Activated naive CD8-positive, alpha-beta T cell treated with anti-CD3 and anti-CD28 coated beads for 36 hours (primary cell): ENCODE measurements at places on chromosomes 4 and X. TPM values are rescaled to one million over a fixed set of nuclear protein-coding genes. Genes with fewer than 3 reads are reported as not detected.
A peak's percentile ranks its signal among the peaks of the same experiment; 100 is the strongest.

The CT45A1 gene
- total RNA-seq: not detected

The DCHS2 gene
- not detected for total RNA-seq

The GLRB gene
- total RNA-seq: not detected

The SAT1 gene
- 70.5 TPM for total RNA-seq

The MAGEC3 gene
- not detected for total RNA-seq

The TSPAN7 gene
- 0.28 TPM for total RNA-seq

The UCP1 gene
- total RNA-seq: not detected

The IL1RAPL1 gene
- not detected for total RNA-seq

The CPXCR1 gene
- total RNA-seq: not detected

The CLCN5 gene
- total RNA-seq: 2.2 TPM

GRCh38 chr4:170089668-170090351, at the start of gene AADAT:
TSS of gene AADAT (minus strand) at chr4:170089956. CDS start at chr4:170089690, 266 bp downstream.
- peak; percentile 45 for DNase-seq
- H3K4me1 ChIP-seq: peaks cover 8% of the 10 kb centered on the region
- peaks cover 46% of the 10 kb centered on the region for H3K27me3 ChIP-seq
- H3K4me3 ChIP-seq: peak within 1 kb of the TSS; percentile 57

DNA sequence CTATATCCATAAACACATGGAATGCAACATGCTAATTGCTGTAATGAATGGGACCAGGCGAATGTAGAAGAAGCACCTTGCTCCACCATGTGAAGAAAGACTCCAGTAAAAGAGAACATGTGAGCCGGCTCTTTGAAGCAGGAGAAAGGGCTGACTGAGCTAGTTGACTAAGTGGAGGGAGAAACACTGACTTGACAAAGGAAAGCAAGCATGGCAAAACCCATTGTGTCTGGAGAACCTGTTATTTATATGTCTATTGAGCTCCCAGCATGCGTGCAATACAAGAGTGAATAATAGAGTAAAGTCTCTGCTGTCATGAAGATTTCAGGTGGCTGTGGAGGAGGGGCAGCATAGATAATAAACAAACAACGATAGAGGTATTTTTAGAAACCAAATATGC, 559.9 kb downstream of the RAB28 start:
- H3K27ac ChIP-seq: no peak overlapping the region
- H3K4me3 ChIP-seq: no peak overlapping the region

- H3K36me3 ChIP-seq: no peaks in the 10 kb centered on the region
- peaks cover 22% of the 10 kb centered on the region for H3K27me3 ChIP-seq
- peak; percentile 92 for DNase-seq
- peak overlapping the region; percentile 88 for H3K4me3 ChIP-seq
- H3K4me1 ChIP-seq: peaks cover 10% of the 10 kb centered on the region
Observed at GRCh38 chr4:139177869-139178619, 1.0 kb upstream of the ELF2 start.

GRCh38 chr4:182578402-182578801, 335.2 kb downstream of the TENM3 start:
- no peak overlapping the region for H3K27ac ChIP-seq
- no peak overlapping the region for H3K4me3 ChIP-seq

DNA sequence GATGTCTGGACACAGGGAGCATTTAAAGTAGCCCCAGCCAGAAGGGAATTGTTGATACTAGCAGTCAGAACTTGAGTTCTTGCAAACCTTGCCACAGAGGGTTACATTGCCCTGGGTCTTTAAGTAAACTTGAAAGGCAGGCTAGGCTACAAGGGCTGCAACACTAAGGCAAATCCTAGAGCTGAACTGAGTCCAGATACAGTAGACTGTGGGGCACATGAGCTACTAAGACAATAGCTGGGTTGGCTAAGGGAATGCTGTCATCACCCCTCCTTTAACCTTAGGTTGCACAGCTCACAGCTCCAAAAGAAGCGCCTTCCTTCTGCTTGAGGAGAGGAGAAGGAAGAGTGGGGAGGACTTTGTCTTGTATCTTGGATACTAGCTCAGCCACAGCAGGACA, 35.6 kb downstream of the SH3BGRL start:
- DNase-seq: no peak
- H3K36me3 ChIP-seq: peaks cover 38% of the 10 kb centered on the region
- H3K27me3 ChIP-seq: no peaks in the 10 kb centered on the region
- H3K4me3 ChIP-seq: no peak overlapping the region
- peaks cover 1% of the 10 kb centered on the region for H3K4me1 ChIP-seq

GRCh38 chr4:54999003-54999402, 126.4 kb downstream of the KDR start:
- H3K27ac ChIP-seq: no peak overlapping the region
- H3K27me3 ChIP-seq: peaks cover 11% of the 10 kb centered on the region
- no peaks in the 10 kb centered on the region for H3K36me3 ChIP-seq
- no peaks in the 10 kb centered on the region for H3K4me1 ChIP-seq
- DNase-seq: no peak

GRCh38 chrX:140274811-140275525, 229.9 kb downstream of the SOX3 start:
- H3K4me3 ChIP-seq: no peak overlapping the region
- H3K27me3 ChIP-seq: no peaks in the 10 kb centered on the region
- no peaks in the 10 kb centered on the region for H3K4me1 ChIP-seq
- H3K27ac ChIP-seq: no peak overlapping the region
- H3K36me3 ChIP-seq: no peaks in the 10 kb centered on the region

DNA sequence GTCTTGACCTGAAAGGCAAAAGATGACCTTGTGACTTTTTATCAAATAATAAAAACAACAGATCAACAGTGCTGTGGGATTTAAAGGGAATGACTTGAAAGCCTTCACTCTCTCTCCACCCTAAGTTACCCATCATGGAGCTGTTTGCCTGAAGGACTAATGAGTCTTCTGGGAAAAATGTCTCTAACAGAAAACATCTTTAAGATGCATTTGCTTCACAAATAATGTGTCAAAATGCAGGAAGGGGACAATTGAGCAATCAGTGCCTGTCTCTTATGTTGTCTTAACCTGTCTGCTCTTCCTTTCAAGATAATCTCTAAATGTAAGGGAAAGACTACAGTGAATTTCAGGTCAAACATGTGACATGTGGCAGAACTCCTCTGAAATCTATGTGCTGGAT, 766.6 kb downstream of the PDHA2 start:
- no peak overlapping the region for H3K27ac ChIP-seq
- H3K4me1 ChIP-seq: no peaks in the 10 kb centered on the region
- DNase-seq: no peak
- H3K36me3 ChIP-seq: no peaks in the 10 kb centered on the region
- H3K4me3 ChIP-seq: no peak overlapping the region

DNA sequence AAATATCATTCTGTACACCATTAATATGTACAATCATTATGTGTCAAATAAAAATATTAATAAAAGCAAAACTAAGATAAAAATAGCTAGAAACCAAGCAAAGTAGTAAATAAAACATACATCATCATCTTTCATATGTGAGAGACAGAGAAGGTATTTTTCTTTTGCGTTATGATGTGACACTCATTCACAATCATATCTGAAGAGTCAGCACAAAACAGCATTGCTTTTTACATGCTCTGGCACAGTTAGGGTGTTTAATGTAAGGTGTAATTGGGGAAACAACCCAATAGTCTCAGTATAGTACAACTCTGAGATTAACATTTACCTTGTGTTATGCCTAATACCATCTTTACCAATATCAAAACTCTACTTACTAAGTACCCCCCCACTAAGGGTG, 376.6 kb downstream of the TMA16 start:
- no peak for DNase-seq
- H3K27me3 ChIP-seq: peaks cover 6% of the 10 kb centered on the region
- H3K36me3 ChIP-seq: no peaks in the 10 kb centered on the region
- no peak overlapping the region for H3K27ac ChIP-seq
- H3K4me3 ChIP-seq: no peak overlapping the region
- H3K4me1 ChIP-seq: no peaks in the 10 kb centered on the region

GRCh38 chrX:108216405-108216804, 124.8 kb downstream of the ATG4A start:
- no peak for DNase-seq
- H3K36me3 ChIP-seq: no peaks in the 10 kb centered on the region
- no peak overlapping the region for H3K27ac ChIP-seq
- H3K27me3 ChIP-seq: no peaks in the 10 kb centered on the region

DNA sequence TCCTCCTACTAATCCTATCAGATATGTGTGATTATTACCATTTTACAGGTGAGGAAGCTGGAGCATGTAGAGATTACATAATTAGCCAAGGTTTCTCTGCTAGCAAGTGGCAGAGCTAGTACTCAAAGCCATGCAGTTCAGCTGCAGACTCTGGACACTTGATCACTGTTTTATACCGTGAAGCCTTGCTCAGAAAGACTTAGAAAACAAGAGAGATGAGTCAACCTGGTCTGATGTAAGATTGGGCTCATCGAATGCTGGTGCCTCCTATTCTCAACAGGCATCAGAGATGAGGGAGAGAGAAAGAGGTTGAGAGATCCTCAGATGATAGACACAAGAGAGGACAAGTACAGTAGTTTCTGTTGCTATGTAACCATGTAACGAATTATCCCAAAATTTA, 19.0 kb upstream of the PDE5A start:
- H3K27ac ChIP-seq: no peak overlapping the region
- H3K4me3 ChIP-seq: no peak overlapping the region
- H3K36me3 ChIP-seq: no peaks in the 10 kb centered on the region
- H3K4me1 ChIP-seq: no peaks in the 10 kb centered on the region

GRCh38 chrX:148534291-148534690, 33.9 kb downstream of the AFF2 start:
- H3K27me3 ChIP-seq: no peaks in the 10 kb centered on the region
- no peaks in the 10 kb centered on the region for H3K36me3 ChIP-seq
- H3K4me1 ChIP-seq: no peaks in the 10 kb centered on the region
- no peak overlapping the region for H3K27ac ChIP-seq
- DNase-seq: no peak

DNA sequence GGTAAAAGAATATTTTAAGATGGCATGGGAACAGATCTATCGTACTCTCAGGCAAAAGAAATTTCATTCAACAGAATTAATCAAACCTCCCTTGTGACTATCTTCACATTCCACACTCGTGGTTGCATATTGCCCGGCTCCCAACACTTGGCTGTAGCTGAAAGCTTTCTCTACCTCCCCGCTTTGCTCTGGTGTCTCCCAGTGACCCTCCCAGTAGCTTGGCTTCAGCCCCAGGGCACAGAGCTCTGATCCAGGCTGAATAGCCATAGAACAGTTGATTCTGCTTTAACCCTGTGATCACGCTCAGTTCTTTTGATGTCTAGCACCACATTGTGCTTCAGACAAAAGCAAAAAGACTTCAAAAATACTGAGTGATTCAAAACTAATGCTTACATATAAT, 24.6 kb downstream of the SLC7A11 start:
- H3K4me3 ChIP-seq: no peak overlapping the region
- no peaks in the 10 kb centered on the region for H3K4me1 ChIP-seq
- no peaks in the 10 kb centered on the region for H3K36me3 ChIP-seq
- DNase-seq: no peak

- DNase-seq: no peak
- no peak overlapping the region for H3K4me3 ChIP-seq
- H3K27me3 ChIP-seq: peaks cover 8% of the 10 kb centered on the region
- no peak overlapping the region for H3K27ac ChIP-seq
- H3K36me3 ChIP-seq: peaks cover 3% of the 10 kb centered on the region
Observed at GRCh38 chr4:107893171-107894137, 37.9 kb upstream of the CYP2U1 start.

DNA sequence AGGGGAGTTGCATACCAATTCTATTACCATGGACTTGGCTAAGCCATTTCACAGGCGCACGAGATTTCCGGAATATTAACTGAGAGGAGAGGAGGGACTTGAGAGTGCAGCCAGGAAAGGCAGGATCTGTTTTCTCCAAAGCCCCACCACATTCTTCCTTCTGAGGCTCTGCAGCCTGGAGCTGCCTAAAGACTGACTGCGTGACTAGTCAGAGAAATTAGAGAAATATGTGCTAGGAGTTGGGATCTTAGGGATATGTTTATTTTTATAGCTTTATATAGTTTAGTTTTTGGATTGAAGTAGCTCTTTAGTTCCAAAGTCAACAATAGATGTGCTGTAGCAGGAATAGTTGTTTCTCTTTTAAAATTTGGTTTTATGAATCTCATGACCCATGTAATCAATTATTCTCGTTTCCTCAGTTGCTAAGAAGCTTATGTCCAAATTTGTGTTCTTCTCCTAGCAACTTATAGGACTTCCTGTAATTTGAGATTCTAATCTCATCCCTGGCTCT, 300.1 kb upstream of the DDX53 start:
- no peaks in the 10 kb centered on the region for H3K36me3 ChIP-seq
- DNase-seq: no peak
- H3K27ac ChIP-seq: no peak overlapping the region
- H3K4me3 ChIP-seq: no peak overlapping the region
- no peaks in the 10 kb centered on the region for H3K27me3 ChIP-seq
- no peaks in the 10 kb centered on the region for H3K4me1 ChIP-seq

DNA sequence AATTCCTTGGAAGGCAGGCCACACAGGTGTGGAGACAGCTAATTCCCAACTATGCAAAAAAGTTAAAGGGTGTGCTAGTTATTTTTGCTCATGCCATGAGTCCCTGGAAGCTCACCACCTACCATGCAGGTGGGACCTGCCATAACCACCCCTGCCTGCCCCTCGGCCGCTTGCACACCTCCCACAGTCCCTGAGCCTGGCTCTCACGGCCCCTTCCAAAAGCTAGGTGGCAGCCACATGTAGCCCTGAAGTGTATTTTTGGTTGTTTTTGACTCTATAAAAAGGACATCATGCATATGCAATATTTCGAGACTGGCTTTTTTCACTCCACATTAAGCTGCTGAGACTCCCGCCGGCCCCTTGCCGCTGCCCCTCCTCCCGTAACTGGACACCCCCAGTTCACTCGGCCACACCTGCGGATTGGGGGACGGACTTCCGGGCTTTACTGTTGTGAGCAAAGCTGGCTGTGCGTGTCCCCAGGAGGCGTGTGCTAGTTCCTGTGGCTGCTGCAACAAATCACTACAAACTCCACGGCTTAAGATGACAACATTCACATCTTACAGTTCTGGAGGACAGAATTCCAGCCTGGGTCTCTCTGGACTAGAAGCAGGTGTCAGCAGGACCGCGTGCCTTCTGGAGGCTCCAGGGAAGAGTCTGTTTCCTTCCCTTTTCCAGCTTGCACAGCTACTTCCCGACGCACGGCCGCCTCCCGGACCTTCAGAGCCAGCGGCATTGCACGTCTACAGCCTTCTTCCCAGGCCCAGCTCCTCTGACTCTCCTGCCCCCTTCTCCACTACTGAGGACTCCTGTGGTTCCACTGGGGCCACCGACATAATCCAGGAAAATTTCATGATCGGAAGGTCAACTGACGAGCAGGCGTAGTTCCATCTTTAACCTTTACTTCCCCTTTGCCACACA, 24.8 kb downstream of the ZFYVE28 start:
- no peak for DNase-seq
- peaks cover 14% of the 10 kb centered on the region for H3K4me1 ChIP-seq
- H3K4me3 ChIP-seq: peak overlapping the region; percentile 29
- peaks cover 45% of the 10 kb centered on the region for H3K27me3 ChIP-seq
- H3K27ac ChIP-seq: peak overlapping the region; percentile 31

GRCh38 chr4:66855956-66856355, 689.3 kb downstream of the CENPC start:
- H3K4me3 ChIP-seq: no peak overlapping the region
- no peak overlapping the region for H3K27ac ChIP-seq
- H3K27me3 ChIP-seq: no peaks in the 10 kb centered on the region
- H3K4me1 ChIP-seq: no peaks in the 10 kb centered on the region
- DNase-seq: no peak

GRCh38 chr4:186169333-186169944, 21.9 kb upstream of the CYP4V2 start:
- no peaks in the 10 kb centered on the region for H3K36me3 ChIP-seq
- no peaks in the 10 kb centered on the region for H3K4me1 ChIP-seq
- H3K27me3 ChIP-seq: peaks cover 11% of the 10 kb centered on the region

- no peak overlapping the region for H3K27ac ChIP-seq
- H3K36me3 ChIP-seq: no peaks in the 10 kb centered on the region
- DNase-seq: peak; percentile 14
Observed at GRCh38 chrX:14032406-14032805, 2.7 kb upstream of the GEMIN8 start.

- peaks cover 39% of the 10 kb centered on the region for H3K27me3 ChIP-seq
- peaks cover 7% of the 10 kb centered on the region for H3K4me1 ChIP-seq
- no peaks in the 10 kb centered on the region for H3K36me3 ChIP-seq
Observed at GRCh38 chr4:78297116-78297800, 240.1 kb downstream of the FRAS1 start.
